NCI-H446 (cell line): ENCODE measurements at places on chromosomes 5 and 9.

DNA sequence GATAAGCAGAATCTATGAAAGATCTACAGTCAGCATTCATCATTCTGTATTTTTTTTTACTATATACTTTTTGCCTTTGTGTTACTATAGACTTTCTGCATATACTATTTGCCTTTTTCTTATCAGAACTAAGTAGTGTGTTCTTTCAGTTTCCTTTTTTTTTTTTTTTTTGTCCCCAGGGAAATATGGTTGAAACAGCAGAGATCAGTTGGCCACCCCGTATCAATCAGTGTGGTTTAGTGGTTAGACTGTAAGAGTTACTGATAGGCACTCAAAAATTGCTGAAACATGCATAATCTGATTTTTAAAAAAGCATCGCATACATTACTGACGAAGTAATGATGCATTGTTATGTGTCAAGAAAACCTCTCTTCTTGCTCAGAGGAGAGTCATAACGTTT is 990.8 kb upstream of the EDIL3 start:
- no peak for DNase-seq

DNA sequence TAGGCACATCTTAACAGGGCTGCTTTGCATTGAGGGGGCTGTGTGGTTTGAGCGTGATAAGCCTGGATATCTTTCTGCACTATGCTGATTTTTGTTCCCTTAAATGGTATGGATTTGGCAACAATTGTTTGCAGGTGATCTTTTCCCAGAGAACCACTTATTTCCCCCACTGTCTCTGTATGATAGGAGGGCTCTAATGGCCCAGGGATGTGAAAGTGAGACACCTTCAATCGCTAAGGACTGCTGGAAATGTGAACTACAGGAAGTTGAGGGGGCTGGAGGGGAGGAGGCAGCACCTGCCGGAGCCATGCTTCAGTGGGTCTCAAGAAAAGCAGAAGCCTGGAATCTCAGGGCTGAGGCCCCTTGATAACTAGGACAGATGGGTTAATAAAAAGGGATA is 29.4 kb downstream of the SYK start:
- no peak for DNase-seq

DNA sequence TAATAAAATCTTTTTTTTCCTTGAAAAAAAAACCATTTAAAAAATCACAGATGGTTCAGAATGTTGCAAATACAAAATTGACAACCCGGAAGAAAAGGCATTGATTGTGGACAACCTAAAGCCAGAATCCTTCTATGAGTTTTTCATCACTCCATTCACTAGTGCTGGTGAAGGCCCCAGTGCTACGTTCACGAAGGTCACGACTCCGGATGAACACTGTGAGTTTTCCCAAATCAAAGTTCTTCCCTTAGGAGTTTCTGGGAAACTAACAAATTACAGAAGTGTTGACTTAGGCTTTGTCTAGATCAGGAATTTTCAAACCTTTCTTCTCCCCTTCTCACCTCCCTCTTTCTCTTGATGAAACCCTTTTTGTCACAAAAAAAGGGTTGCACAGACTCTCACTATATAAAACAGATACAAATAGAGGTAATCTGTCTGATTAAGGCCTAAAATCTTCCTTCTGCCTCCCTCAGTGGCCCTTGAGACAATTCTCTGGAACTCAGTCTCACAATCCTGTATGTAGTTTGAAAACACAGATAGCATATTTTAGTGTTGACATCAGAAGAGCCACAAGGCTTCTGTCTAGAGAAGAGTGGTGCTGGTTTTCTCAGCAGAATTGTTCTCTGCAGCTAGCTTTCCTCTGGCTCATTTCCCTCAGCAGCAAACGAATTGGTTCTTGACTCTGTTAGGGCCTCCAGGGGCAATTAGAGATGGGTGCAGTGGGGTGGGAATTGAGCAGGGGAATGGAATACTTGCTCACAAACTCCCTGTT is 79.5 kb downstream of the OSMR start:
- no peak for DNase-seq

DNA sequence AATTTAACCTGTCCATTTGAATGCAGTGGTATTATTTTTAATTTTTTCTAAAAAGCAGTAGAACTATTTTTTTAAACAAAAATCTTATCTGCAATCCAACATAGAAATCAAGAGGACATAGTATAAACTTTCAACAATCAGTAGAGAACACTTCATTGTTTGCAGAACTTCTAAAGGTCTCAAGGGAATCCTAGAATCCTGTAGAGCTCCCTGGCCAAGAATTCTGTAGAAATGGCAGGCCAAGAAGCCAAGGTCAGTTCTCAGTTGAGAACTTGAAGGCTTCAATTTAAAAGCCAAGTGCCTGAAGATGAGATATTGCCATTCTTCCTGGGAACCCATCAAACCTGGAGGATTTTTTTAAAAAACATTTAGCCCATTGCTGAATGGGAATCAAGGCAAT is 199.2 kb upstream of the KLF4 start:
- no peak for DNase-seq

DNA sequence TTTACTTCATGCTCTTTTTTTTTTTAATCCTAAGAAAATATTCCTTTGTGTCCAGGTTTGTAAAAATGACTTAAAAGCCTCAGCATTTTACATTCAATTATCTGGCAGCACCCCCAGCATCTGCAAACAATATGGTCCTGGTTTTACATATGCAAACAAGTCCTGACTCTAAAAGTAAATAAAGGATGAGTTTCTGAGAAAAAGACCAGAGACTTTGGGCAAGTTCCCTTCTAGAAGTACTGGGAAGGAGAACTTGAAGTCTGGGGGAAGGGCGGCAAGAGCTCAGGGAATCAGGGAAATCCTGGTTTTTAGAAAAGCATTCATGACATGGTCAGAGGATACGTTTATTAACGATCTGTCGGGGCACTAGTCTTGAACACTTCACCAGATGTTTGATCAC is 25.8 kb downstream of the COL23A1 start:
- no peak for DNase-seq

GRCh38 chr9:61665330-61665751 is 475.5 kb downstream of the SPATA31A7 start:
- no peak for DNase-seq
